ENCODE measurements at places on chromosomes 11 and 22.

DNA sequence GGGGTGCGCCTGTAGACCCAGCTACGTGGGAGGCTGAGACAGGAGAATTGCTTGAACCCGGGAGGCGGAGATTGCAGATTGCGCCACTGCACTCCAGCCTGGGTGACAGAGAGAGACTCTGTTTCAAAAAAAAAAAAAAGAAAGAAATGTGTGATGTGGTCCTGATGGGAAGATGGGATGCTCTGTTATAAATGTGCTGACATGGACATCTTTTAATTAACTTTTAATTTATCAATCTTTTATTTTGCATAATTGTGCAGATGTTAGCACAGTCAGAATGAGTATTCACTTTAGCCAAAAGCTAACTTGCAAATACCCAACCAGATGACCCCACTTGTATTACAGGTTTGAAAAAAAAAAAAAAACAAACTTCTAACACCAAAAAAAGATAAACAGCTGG, 23.8 kb upstream of the USP47 start:
- DNase-seq = no peak

DNA sequence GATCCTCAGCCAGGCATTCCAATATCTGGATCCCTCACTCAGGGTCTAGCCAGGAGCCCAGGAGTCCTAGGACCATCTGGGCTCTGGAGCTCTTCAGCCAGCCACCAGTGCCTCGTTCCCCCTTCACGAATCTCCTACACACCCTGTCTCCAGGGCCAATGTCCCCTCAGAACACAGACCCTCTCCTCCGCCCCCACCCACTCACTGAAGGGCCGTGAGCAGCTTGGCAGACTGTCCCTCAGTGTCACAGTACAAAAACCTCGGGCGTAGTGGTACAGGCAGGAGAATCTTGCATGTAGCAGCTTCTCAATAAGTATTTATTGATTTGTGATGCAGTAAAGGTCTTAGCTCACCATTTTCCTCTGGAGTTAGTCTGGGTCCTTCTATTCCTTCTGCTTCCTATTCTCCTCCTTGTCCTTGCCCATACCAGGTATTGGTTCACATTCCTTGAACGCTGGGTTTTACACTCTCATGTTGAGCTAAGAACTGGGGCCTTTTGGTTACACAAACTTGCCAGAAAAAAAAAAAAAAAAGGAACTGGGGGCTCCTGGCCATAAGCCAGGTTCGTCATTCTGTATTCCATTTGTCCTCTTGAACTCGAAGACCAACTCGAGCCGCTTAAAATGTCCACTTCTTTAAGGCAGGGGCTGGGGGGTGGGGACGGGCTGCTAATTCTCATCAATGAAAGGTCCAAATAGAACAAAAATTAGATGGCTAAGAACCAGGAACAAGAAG, 2.3 kb downstream of the CXCR5 start:
- no peak for DNase-seq

DNA sequence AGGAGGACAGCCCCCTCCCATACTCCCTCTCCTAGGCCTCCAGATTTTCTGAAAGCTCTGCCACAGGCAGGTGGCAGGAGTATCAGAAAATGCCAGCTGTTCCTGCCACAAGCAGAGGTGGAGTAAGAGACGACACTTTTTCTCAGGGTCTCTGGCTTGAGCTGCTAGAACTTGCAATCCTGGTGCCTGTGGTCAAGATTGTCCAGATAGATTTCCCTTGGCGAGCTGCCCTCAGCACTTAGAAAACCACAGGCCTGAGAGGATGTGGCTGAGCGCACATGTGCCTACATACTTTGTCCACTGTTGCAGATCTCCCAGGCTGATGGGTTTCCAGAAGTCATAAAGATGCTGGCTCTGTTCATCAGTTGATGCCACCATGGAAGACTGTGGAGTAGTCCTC, 65.7 kb upstream of the NAV2 start:
- DNase-seq = no peak

GRCh38 chr11:13336246-13336878, 58.8 kb downstream of the BMAL1 start:
- DNase-seq = no peak

DNA sequence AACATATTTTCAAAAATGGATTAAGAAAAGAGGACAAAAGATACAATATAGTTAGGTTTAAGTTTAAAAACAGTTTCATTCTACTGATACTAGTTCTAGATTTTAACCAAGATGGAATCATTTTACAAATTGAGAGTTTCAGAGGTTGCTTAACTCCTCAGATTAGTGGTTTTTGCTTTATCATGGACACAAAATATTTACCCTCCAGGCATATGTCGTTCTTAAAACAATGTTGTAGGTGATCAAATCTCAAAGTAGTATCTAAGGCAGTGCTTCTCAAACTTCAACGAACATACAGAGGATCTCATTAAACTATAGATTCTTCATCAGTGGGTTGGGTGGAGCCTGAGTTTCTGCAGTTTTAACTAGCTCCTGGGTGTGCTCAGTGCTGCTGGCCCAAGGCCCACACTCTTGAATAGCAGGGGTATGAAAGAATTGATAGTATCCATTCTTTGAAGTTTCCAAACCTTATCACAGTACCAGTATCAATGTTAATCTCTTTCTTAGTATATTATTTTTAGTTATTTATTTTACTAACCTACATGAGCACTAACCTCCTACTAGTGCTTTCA, 48.0 kb downstream of the YAP1 start:
- DNase-seq = no peak

DNA sequence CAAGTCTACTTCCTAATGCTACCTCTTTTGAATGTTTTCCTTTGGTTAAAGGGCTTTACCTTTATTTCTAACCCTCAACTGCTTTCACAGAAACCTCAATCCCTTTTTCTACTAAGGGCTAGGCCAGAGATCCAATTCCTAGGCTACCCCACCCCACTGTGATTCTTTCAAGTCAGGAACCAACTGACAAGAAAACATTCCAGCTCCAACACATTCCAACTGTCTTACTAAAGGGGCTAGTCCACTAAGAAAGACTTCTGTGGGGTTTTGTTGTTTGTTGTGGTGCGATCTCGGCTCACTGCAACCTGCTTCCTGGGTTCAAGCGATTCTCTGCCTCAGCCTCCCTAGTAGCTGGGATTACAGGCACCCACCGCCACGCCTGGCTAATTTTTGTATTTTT, 151.3 kb downstream of the APOL5 start:
- no peak for DNase-seq

DNA sequence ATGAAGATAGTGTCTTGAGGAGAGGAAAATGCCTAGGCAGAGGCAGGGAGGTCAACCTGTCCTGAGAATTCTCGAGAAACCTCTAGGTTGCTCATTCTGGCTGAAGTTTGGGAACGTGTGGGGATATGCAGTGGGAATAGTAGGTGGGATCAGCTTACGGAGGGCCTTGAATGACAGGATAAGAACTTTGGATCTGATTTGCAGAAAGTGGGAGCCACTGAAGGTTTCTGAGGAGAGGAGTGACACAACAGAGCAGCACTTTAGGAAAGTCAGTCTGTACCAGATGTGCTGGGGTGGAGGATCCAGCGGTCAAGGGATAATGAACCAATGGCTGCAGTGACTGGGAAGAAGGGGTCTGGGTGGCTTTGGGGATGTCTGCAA, 2.4 kb downstream of the CD82 start:
- DNase-seq = no peak

DNA sequence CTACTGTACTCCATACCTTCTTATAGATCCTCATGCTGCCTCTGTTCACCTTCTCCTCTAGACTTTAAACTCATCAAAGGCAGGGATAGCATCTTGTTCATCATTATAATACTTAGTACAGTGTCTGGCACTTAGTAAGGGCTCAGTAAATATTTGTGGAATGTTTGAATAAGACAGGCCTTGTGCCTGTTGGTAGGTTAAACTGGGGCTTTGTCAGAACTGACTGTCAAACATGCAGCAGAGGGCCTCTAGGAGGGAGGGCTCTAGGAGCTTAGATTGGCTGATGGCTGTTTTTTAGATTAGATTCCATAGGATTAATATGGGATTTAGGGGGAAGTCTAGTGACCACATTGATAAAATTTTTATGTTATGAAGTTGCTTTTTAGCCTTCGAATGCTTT, 70.8 kb downstream of the RNF169 start:
- DNase-seq = no peak

- no peak for DNase-seq
Measured at GRCh38 chr11:119712459-119713358, 16.3 kb downstream of the NECTIN1 start.

DNA sequence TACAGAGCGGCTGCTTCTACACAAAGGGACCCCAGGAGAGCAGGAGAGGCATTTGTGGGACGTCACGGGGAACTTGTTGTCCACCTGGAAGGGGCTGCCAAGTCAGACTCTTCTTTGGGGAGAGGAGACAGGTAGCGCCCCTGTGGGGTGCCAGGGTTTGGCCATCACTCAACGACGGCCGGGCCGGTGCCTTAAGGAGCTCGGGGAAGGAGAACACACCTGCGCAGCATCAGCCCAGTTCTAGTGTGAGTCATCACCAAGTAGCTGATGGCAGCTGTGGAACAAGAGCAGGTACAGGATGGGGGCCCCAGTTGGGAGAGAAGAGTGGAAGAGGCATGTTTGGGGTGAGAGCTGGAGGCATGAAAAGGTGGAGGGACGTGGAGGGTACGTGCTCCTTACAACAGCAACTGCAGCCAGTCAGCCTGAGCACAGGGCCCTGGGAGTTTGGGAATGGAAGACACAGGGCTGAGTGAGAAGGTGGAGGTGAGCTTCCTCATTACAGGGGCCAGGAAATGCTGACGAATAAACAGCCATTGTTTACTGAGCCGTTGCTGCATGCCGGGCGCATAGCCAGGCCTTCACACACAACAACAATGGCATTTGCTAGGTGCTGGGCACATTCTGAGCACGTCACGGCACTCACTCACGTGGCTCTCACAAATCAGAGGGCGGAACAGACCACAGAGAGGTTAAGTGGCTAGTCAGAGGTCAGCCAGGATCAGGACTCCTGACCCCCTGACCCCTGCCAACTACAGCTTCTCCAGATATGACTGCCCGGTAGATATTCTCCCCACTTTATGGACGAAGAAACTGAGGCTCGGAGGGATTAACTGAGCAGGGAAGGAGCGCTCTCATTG, 29.1 kb upstream of the TP53I11 start:
- no peak for DNase-seq

DNA sequence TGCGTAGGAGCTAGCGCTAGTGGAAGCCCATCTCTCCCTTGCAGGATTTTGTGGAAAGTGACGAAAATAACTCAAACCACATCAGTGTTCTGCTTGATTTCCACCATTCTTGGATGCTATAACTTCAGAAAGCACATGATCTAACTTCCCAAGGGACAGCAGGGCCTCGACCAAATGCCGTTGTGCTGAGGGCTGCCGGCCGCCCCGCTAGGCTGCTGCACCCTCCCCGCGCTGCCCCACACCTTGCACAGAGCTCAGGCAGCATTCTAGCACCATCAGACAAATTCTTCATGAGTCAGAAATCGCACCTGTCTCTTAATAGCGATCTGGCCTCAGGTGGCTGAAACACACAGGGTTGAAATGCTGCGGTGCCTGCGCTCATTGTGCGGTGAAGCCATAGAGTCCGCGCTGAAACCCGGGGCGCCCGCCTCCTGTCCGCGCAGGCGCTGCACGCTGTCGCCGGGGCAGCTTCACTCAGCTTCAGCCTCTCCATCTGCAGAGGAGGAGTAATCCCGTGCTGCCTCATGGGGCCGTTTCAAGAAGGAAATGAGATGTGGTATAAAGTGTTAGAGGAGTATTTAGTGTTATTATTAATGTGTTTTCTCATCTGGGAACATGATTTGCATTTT, 59.2 kb upstream of the B3GAT1 start:
- no peak for DNase-seq

- DNase-seq = no peak
Measured at GRCh38 chr11:131470216-131470925, 100.0 kb downstream of the NTM start.

- DNase-seq = no peak
Measured at GRCh38 chr22:36942556-36942955, 29.1 kb downstream of the CSF2RB start.

- DNase-seq = no peak
Measured at GRCh38 chr22:38108561-38109319, 1.7 kb downstream of the BAIAP2L2 start.

DNA sequence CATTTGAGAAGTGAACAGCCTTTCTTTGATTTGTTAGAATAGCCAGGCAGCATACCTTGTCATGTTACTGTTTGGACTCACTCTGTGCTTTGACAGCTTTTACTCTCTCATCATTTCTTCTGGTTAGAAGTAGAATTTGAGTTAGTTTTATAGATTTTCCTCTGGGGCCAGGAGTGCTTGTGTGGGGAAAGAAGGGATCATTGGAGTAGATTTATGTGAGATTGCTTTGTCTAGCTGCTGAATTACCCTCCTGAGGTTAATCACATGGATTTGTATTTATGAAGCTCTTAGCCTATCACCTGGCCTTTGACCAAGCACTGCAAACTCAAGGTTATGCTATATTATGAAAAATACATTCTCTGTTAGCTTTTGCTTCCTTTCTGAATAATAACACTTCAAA, 54.3 kb downstream of the SWAP70 start:
- no peak for DNase-seq

- DNase-seq = no peak
Measured at GRCh38 chr11:33723238-33723881, 12.9 kb downstream of the CD59 start.

DNA sequence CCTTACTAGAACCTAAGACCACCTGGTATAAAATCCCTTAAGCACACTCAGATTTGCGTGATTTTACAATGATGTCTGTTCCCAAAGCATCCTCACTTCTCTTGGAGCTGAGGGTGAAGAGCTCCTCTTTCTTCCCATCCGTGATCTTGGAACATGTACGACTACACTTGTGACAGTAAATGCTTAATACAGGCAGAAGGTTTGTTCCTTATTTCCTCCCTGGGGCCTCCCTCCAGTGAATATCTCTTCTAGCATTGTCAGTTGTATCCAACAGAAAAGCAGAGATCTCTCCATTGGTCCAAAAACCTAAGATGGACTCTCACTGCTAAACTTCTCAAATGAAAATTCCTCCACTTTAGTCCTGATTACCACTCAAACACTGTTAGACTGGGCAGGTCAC, 103.6 kb upstream of the VPREB1 start:
- DNase-seq = no peak

DNA sequence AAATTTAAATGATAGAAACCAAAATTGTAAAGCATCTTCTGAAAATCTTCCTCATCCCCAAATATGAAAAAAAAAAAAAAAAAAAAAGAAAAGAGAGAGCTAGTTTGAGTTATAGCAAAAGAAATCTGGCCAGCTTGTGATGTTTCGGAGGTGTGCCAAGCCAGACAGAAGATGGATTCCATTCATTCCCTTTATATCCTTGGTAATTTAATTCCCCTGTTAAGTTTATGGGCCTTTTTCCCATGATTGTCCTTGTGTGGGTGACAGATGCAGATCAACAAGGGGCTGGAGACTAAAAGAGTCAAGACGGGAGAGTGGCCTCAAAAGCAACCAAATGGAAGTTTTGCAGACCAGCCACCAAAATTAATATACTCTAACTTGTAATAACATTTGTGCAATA, 47.6 kb upstream of the PARVA start:
- DNase-seq = no peak

All from T-helper 2 cell (primary cell).